ENCODE measurements at places on chromosomes 1 and 21.

- no peak for DNase-seq
Observed at GRCh38 chr21:26719750-26720149, 125.5 kb downstream of the ADAMTS1 start.

DNA sequence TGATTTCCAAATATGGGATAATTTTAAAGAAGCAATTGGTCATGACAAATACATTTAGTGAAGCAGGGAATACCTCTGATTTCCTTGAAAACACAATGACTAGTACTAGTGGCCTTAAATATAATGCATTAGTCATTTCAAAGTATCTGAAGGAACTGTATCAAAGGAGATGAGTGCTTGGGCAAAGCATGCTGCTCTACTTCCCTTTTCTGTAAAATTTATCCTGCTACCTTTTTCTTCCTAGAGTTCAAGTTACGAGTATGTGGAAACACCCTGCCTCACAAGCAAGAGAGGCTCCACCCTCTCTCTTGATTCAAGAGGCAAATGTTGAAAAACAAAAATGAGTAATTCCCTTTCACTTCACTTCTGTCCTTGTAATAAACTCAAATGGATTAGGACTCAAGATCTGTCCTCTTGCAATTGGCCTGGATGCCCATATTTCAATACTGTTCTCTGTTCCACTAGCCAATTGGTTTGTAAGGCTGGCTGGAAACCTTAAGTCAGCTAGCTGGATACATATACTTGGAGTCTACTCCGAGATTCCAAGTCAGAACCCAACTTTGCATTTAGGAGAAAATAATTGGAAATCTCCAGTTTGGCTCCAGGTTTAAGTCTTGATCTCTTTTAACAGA is 92.5 kb downstream of the CDC42BPA start:
- DNase-seq: no peak

- DNase-seq: no peak
Observed at GRCh38 chr1:192564099-192564498, 11.5 kb upstream of the RGS1 start.

- no peak for DNase-seq
Observed at GRCh38 chr1:194174528-194174927, 988.1 kb upstream of the B3GALT2 start.

GRCh38 chr1:53285969-53286760 is 41.7 kb downstream of the LRP8 start:
- no peak for DNase-seq

Data from activated CD4-positive, alpha-beta T cell treated with anti-CD3 and anti-CD28 coated beads, Interleukin-2, amount 50 U/mL, for 24 hours (primary cell).